ENCODE measurements at places on chromosomes 6 and 20.

GRCh38 chr6:160131636-160132296 is 10.2 kb downstream of the SLC22A1 start:
- DNase-seq: no peak

DNA sequence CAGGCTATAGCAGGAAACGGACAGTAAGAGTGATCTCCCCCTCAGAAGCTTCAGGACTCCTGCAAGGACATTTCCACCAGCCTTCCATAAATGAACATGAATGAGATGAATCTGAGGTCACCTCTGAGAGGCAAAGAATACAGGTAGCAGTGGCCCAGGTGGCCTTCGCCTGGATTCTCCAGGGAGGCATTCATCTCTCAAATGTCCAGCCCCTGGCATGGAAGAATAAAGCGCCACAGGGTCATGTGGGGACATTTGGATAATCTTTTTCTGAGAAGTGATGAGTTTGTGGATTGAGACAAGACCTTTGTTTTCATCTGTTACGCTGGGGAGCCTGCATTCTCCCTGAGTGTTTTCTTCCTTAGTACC is 2.9 kb downstream of the GMPR start:
- DNase-seq: no peak

DNA sequence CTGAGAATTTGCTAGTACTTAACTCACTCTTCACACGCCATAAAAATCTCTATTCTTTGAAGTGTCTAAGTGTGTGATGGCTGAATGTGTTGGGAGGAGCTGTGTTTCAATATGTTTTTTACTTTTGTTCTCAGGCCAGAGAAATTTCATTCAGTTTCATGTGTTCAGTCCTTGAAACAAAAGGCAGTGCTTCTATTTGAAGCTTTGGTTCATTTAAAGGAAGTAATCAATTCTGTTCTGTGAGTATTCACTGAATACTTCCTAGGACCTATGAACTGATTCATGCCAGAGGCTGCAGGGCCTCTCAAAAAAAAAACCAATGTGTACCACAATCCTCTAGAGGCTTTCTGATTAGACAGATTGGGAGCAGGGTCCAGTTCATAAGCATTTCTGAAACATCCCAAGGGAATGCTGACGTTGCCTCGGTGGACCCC is 12.4 kb upstream of the F13A1 start:
- no peak for DNase-seq

DNA sequence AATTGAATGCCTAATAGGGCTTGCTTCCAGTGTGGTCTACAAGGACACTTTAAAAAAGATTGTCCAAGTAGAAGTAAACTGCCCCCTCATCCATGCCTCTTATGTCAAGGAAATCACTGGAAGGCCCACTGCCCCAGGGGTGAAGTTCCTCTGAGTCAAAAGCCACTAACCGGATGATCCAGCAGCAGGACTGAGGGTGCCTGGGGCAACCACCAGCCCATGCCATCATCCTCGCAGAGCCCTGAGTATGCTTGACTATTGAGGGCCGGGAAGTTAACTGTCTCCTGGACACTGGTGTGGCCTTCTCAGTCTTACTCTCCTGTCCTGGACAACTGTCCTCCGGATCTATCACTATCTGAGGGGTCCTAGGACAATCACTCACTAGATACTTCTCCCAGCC is 411.5 kb downstream of the TENT5A start:
- DNase-seq: no peak

DNA sequence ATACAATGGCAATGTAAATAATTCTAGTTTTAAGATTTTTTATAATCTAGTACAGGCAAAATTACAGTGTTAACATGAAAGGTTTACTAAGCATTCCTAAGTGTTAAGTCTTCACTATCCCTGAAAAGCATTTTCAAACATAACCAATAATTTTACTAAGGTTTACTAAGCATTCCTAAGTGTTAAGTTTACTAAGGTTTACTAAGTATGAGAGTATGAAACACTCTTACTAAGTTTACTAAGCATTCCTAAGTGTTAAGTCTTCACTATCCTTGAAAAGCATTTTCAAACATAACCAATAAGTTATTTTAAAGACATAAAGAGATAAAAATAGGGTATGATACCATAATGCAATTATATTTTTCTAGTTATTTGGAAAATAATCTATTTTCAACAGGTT is 82.6 kb downstream of the PRSS35 start:
- DNase-seq: no peak

DNA sequence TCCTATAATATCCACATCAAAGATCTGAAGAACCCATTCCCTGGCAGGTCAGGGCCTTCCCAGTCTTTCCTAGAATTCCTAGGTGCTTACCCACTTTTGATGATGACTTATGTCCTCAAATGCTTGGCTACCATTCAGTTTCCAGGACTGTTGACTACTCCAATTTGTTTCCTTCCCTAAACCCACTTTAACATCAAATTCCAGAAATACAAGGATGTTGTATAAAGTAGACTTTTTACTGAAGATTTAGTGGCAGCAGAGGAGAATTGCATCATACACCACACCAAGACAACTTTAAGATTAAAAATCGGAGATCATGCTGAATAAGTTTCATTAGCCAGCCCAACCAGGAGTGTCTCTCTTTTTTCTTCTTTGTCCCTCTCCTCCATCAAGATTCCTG is 203.3 kb upstream of the LAMP5 start:
- no peak for DNase-seq

DNA sequence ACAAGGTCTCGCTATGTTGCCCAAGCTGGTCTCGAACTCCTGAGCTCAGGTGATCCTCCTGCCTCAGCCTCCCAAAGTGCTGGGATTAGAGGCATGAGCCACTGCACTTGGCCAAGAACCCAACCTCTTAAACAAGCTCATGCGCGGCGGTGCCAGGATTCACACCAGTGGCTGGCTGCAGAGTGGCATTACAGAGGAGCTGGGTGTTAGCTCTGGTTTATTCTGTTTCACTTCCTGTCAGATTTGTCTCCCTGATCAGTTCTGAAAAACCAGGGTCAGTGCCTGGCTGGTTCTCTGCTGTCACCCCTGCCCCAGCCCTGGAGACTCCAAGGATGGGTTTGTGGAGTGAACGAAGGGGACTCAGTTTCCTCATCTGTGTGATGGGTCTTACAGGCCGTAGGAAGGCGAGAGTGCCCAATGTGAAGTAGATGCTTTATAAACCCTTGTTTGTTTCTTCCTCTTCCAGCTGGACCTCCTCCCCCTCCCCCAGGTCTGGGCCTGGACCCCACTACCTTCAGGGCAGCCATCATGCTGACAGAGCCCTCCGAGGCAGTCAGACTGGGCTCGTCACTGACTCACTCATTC is 63.4 kb downstream of the UBE2V1 start:
- DNase-seq: no peak
